ENCODE measurements at places on chromosomes 5 and 9. TPM values are rescaled to one million over a fixed set of nuclear protein-coding genes. Genes with fewer than 3 reads are reported as not detected.

RGS7BP gene
- 0.29 TPM for total RNA-seq

IER5L gene
- total RNA-seq: 18.4 TPM

FGF1 gene
- 6.6 TPM for total RNA-seq

MINAR2 gene
- total RNA-seq: not detected

CTNND2 gene
- total RNA-seq: not detected

GRCh38 chr5:470961-471749 lies 28.2 kb downstream of the EXOC3 start:
- DNase-seq: no peak

DNA sequence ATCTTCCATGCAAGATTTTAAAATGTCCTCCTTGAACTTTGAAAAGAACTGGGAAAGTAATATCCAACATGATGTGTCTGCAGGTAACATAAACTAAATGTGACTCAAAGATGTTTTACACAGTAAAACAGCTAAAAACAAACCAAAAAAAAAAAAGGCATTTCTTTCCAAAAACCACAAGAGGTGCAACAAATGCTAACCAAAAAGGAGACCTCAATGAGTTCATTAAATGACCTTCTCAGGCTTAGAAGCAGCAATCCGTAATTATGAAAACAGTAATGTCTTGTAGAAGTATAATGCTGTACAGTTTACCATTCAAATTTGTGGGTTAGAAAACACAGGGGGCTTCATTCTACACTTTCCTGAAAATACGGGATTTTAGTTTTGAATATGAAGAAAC lies 2.5 kb downstream of the RNF145 start:
- DNase-seq: no peak

DNA sequence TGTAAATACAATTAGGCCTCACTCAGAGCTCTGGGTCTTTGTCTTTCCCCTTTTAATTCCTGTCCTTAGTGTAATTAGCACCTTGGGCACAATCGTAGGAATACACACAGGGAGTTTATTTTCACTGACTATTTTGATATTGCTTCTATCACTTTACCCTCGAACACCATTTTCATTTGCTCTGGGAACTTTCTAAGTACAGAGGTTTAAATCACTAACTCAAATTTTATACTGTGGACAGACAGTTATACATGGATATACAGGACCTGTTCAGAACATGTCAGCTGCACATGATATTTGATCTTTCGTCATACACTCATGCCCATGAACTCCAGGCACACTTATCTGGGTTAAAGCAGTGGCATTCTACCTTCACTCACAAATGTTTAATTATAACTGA lies 217.8 kb upstream of the TMEM161B start:
- no peak for DNase-seq

GRCh38 chr9:127470662-127471061 lies 19.4 kb downstream of the LRSAM1 start:
- DNase-seq: no peak

- DNase-seq: no peak
These were observed 49.0 kb upstream of the ABL1 start for GRCh38 chr9:130785940-130786508.

DNA sequence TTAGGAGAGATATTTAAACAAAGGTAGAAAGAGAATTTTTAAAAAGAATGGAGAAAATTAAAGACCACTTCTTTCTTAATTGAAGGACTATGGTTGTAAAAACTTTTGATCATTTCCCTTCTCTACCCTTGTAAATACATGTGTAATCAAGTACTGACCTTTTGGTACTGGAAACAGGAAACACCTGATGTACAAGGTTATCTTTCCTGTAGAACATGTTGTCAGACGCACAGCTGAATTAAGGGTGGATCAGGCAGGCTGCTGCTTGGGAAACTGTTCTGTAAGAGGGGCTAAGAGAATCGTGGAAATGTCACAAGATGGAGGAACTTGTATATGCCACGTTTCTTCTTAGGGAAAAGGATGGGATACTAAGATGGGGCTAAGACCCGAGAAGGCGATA lies 341.6 kb downstream of the ZNF608 start:
- DNase-seq: no peak

- DNase-seq: no peak
These were observed 5.6 kb downstream of the RBM27 start for GRCh38 chr5:146208916-146209522.

GRCh38 chr5:167969998-167970397 lies 321.4 kb upstream of the WWC1 start:
- DNase-seq: no peak

- no peak for DNase-seq
These were observed 63.5 kb upstream of the CCL21 start for GRCh38 chr9:34773306-34773910.

DNA sequence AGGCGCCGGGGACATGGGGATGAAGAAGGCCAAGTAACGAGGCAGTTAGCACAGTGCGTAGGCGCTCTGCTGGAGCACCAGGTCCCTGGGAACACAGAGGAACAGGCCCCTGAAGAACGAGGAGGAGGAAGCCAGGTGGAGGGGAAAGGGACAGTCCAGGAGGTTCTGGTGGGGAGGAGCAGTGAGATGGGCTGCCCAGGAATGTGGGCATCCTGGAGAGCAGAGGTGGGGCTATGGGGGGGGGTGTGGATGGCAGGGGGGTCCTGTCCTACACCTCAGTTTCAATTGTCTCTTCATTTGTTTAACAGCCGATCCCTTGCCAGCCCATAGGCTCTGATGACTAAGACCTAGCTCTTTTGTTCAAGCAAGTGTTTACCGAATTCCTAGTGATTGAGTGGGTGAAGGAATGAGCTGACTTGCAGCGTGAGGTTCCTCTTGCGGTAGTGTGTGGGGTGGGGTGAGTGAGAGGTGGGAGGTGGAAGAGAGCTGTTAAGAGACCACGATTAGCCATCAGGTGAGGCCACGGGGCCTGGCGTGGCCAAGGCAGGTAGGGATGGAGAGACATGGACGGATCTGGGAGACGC lies 8.4 kb upstream of the PHYHD1 start:
- DNase-seq: peak; percentile 73

GRCh38 chr5:134077926-134078580 lies 36.4 kb upstream of the TCF7 start:
- DNase-seq: no peak

GRCh38 chr9:20191228-20191840 lies 402.5 kb upstream of the SLC24A2 start:
- DNase-seq: no peak

DNA sequence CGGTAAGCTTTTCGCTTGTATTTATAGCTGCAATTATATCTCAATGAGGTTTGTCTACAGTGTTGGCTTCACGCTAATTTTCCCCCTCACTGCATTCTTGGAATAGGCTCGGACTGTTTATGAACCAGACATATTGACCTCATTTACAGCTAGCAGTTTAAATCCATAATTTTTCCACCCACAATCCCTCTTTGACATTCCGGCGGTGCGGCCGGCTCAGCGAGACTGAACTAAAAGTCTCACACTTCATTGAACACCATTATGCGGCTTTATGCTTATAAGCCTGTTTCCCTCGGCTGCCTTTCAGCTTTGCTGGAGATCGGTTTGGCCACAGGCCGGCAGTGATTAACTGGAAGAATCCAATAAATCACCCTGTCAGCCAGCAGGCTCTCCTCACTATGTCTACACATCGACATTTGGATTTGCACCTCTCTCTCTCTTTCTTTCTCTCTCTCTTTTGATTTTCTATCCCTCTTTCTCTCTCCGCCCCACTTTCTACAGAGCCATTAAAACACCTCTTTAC lies 315.0 kb upstream of the TLE4 start:
- no peak for DNase-seq

- no peak for DNase-seq
These were observed 53.6 kb upstream of the SIMC1 start for GRCh38 chr5:176184608-176185132.

DNA sequence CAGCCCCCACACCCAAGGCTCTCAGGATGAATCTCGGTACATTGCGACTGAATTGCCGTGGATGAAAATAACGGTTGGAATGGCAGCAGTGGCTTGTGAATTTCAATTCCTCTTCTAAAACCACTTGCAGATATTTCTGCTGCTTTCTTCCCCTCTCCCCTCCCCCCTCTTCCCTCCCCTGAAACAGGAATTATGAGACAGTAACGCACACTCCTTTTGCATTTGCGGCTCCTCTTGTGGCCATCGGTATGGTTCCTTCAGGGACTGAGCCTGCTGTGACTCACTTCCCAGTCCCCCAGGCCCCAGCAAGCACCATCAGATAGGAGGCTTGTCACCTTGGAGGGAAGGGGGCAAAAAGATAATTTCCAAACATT lies 9.7 kb downstream of the DCANP1 start:
- DNase-seq: no peak

- no peak for DNase-seq
These were observed 4.6 kb upstream of the SLC9A3 start for GRCh38 chr5:528629-529511.

GRCh38 chr5:107282061-107282460 lies 388.7 kb downstream of the EFNA5 start:
- DNase-seq: no peak

Data from breast epithelium (tissue), 4 donors.